Endothelial cell (in vitro differentiated cells): ENCODE measurements at places on chromosomes 3 and 15.
A peak's percentile ranks its signal among the peaks of the same experiment; 100 is the strongest.

- DNase-seq, result peak; percentile 2
These were observed 999 bp downstream of the ZNF280D start for GRCh38 chr15:56732135-56732885.

DNA sequence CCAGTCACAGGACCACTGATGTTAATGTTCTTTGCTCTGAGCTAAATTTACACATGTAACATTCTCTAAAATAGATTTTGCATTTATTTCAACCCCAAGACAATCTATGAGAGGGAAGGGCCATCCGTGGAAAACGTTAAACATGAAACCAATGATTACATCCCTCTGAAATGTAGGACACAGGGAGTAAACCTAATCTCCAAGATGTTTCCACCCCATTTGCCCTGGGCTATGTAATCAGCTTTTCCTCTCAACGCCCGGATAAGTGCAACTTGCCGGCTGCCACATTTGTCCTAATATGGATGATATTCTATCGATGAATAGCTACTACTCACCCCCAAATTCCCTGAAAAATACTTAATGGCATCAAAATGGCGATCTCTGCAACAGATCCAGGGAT lies 6.4 kb upstream of the FMN1 start:
- DNase-seq, result no peak

DNA sequence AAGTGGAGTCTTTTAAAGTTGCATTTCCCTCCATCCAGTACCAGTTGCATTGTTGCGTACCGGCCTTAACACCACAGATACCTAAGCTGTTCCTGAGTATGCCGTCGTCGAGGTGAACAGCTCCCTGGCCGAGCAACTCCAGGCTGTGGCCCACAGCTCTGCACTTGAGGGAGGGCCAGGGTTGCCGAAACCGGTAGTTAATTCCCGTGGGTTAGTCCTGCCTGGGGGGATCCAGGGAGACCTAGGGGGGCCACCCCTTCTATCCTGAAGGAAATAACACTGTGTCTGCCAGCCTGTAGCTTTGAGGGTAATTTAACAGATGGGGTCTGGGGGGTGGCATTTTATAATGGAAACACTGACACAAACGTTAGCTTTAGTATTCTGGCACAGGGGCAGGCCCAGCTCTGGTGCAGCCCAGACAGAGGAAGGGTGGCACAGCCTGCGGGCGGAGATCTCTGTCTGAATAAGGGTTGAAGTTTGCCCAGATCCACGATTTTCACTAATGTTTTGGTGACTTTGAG lies 60.8 kb downstream of the RGMA start:
- no peak for DNase-seq

- no peak for DNase-seq
These were observed 1.2 kb upstream of the ZBTB20 start for GRCh38 chr3:115148142-115148790.

- DNase-seq, result no peak
These were observed 755.7 kb upstream of the GRM7 start for GRCh38 chr3:6105187-6105586.

DNA sequence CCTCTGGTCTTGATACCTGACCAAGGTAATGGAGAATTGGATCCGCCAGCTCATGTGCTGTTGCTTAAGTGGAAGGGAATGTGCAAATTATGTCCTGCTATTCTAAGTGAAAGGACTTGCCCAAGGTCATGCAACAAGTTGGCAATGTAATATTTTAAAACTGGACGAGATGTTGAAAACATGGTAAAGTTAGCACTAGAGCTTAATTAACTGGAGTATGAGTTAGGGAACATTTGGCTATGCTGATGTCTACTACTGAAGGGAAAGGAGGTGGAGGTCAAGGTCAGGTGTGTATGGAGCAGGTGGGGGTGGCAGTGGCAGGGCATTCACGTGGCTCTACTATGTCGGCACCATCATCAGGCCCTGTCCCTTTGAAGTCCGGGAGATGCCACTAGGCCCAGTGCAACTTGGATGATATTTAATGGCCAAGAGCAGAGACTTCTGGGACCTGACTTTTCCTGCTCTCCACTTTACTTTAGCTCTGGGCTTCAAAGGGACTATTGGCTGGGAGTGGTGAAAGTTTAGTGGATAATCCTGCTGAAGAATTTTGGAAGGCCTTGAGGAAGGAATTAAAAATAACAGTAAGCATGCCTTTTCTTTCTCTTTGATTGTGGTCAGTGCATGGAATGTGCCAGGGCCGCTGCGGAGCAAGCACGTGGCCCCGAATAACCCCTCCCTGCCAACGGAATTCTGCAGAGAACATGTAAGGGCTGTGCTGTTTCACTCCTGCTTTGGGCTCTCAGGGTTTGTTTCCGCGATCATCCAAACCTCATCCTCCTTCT lies 14.9 kb downstream of the SMAD3 start:
- no peak for DNase-seq

DNA sequence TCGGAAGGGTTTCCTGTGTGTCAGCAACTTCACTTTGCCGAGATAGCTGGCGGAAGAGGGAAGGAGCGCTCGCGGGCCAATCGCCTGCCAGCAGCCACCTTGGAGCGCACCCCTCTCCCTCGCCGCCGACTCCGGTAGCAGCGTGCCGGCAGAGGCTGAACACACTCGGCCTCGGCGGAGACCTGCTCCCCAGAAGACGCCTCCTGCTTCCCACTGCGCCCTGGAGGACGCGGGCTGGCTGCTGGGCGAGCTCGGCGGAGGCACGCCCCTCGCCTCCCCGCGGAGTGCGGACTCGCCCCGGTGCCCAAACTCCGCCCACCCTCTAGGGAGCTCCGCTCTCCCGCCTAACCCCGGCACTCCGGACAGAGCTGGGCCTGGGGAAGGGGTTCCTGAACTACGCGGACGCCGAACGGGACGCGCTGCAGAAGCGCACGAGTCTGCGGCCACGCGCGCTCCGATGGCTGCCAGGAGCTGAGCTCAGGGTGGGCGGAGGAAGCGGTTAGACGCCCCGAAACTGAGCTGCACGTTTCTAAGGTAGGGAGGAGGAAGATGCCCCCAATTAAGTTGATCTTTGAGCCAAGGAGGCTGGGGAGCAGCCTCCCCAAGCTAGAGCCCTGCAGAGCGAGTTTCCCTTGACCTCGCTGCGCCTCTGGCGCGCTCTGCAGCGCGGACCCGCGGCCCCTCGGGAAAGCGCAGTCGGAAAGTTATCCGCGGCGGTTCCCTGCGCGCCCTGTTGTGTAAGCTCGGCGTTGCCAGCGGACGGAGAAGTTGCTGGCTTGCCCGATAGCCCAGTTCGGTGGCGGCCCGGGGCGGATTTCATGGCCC lies at the start of gene P2RY1:
Gene P2RY1 (plus strand): TSS at position 356 of the 825 bp plus-strand sequence. CDS start 652 bp downstream, outside the sequence.
- peak; percentile 86 for DNase-seq

DNA sequence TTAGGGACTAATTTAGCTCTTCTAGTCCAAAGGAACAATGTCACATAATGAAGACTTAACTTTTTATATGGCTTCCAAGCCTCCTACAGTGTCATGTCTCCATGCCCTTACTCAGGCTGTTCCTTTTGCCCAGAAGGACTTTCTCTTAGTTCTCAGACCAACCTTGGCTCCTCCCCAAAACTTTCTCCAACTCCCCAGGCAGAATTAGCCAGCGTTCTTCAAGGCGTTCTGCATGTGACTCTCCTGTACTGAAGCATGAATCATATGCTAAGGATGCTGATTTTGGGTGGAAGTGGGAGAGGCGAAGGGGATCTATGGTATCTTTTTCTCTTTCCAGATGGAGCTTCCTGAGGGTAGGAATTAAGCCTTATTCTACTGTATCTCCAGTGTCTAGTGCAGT lies 335.1 kb upstream of the ICE2 start:
- DNase-seq, result no peak

- peak; percentile 93 for DNase-seq
These were observed 32.1 kb downstream of the PTH1R start for GRCh38 chr3:46909535-46910161.

GRCh38 chr3:57982561-57983243 lies 25.5 kb upstream of the FLNB start:
- DNase-seq, result no peak

DNA sequence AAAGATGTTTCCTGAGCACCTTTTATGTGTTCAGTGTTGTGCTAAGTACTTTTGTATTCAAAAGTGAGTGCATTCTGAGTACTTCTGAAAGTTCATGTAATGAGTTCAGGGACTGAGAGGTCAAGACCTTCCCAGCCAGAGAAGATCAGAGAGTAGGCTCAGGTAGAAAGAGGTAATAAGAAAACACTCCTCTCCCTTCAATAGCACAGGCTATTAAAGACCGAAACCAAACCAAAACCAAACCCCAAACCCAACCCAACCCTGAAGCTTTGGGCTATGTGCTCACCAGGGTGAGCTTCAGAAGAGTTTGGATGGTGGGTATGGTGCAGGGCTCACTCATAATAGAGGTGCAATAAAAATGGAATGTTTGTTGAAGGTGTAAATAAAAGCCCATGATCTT lies 76.7 kb upstream of the FAM3D start:
- DNase-seq, result no peak

DNA sequence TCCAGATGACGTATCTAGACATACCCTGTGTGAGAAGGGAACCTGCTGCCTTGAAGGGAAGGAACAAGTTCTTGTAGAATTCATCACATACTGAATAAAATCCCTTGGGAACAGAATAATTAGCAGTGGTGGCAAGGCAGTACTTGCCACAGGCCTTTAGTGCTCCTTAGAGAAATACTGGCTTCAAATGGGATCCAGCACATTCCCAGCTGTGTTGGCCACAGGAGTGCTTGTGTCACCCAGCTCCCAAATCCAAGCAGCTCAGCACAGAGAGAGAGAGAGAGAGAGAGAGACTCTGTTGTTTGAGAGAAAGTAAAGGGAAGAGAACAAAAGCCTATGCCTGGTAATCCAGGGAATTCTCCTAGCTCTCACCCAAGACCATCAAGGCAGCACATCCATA lies 969.0 kb upstream of the ALCAM start:
- DNase-seq, result no peak

GRCh38 chr15:35546511-35547381 lies 781 bp upstream of the DPH6 start:
- DNase-seq, result no peak

- no peak for DNase-seq
These were observed 1.1 kb downstream of the SSR3 start for GRCh38 chr3:156553705-156554356.

DNA sequence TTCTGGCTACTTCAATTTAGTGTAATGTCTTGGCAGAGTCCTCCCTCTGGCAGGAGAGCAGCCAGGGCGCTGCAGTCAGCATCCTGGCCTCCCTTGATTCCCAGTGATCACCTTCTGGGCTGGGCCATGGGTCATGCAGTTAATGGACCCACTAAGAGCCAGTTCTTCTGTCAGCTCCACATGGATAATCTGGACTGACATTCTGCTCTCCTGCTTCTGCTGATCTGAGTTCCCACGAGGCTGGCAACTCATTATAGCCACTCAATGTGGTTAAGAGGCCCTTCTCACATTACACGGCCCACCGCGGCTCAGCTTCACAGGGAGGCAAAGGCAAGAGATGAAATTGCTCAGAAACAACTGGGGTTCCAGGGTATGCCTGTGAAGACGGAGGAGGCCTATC lies 94.0 kb downstream of the WDR76 start:
- DNase-seq, result no peak

- DNase-seq, result no peak
These were observed 353.9 kb upstream of the THBS1 start for GRCh38 chr15:39227001-39227400.

- no peak for DNase-seq
These were observed 97.6 kb upstream of the SLC25A36 start for GRCh38 chr3:140844072-140844471.

- DNase-seq, result no peak
These were observed 25.0 kb downstream of the KIF7 start for GRCh38 chr15:89630260-89630659.

DNA sequence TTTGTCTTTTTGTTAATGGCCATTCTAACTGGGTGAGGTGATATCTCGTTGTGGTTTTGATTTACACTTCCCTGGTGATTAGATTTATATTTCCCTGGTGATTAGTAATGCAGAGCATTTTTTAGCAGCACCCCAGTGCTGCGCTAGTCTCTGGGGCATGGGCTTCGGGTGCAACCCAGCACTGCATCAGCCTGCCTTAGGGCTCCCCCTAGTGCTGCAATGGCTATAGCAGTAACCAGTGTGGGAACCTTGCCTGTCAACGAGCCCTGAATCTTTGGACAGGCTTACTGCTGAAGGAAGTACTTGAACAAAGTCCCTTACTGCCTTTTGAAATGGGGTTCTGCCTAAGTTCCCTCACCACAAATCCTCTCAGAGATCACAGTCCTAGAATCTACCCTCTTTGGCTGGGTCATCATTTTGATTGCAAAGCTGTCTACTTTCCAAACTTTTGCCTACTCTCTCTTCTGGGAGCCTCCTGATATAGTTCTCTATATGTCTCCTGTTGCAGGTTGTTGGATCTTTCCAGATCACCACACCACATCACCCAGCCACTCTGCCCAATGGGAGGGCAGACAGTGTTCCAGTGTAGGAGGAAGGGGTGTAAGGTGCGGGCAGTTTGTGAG lies 79.2 kb upstream of the CCNL1 start:
- peak; percentile 78 for DNase-seq

GRCh38 chr3:45884368-45885201 lies 1.8 kb upstream of the CCR9 start:
- DNase-seq, result no peak

- no peak for DNase-seq
These were observed 175.9 kb downstream of the OTOL1 start for GRCh38 chr3:161672478-161672877.
